Activated T-cell treated with anti-CD3 and anti-CD28 coated beads for 24 hours (primary cell): ENCODE measurements at places on chromosomes 2 and 18.

DNA sequence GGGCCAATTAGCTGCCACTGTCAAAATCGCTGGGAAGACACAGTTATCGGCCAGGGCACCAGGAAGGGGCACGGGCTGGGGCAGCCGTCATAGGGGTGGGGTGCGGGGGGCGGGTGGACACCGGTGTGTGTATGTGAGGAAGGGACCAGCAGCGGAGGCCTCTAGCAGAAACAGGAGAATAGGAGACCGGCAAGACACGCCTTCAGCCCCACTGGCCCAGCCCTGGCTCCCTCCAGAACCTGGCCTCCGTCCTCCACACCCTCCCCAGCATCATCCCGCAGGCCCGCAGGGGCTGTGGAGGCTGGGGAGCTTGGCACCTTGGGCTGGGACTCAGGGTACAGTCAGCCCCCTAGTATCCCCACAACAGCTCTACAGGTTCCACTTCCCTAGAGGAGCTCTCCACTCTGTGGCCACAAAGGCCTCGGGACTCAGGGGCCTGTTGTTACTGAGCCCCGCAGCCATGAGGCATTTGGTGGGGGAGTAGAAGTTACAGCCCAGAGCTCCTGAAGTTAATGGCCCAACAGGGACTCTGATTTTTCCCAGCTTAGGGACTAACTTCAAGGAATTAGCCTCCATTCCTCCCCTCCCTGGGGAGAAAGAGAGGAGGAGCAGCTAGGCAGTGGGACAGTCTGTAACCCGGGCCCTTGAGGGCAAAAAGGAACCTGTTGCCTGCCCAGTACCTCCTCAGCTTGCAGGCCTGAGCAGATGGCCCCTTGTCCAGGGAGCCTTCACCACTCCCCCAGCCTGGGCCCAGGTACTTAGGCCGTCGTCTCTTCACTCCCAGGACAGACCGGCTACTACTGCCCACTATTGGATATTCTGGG lies 19.9 kb downstream of the SH2D6 start:
- no peak for DNase-seq

DNA sequence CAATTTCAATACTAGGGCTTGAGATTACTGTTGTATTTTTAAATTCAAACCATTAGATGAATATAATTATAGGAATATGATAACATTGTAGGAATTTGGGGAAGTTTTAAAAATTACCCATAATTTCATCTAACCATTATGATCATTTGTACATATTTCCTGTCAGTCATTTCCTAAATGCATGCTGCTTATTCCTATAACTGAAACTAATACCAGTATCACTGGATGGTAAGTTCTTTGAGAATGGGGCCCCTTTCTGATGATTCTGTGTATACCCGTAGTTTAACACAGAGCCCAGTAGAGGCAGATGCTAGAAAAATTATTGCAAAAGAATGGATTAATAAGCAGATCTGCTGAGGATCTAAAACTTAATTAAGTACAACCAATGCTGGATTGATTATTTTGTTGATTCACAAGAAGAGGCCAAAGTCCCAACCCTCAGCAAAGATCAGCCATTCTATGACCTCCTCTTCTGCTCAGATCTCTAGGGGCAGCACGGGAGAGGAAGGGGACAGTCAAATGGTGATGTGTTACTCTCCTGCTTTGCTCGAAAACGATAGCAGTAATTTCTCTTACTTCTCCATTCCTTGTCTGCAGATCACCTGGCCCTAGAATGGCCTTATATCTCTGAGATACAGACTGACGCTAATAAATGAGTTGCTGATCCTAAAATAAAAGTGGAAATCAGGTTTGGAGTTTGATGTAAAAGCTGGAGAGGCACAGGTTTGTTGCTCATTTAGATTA lies 69.5 kb upstream of the PELI1 start:
- DNase-seq = no peak

GRCh38 chr2:1638281-1638860 lies 105.9 kb downstream of the PXDN start:
- no peak for DNase-seq

DNA sequence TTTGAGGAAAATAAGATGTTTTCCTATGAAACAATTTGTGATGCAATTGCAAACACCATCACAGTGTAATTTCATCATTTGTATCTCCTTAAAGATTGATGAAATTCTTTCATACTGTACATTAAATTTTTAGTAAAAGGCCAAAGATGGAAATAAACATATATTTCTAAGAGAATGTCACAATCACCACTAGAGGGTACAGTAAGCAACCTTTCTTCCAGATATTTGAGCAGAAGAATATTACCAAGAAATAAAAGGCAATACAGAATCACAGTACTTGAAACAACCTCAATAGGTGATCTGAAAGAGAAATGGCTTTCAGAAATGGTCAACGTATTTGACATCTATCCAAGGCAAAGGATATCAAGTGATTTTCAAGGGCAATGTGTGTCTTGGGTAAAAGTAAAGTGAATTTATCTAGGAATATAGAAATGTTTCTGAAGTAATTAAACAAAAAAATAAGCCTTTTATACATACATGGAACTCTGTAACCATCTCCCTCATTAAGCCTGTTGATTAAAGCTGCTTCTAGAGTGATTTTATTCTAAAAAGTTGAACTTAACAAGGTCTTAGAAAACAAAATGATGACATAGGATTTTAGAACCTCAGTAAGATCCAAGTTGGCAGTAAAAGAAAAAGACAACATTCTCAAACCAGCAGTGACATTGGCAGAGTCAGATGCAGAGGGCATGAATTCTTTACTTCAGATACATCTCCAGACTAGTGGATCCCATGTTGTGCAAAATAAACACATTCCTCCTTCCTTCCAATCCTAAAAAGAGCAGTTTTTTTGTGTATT lies 90.3 kb upstream of the SESTD1 start:
- DNase-seq = no peak

GRCh38 chr2:101770726-101771125 lies 73.2 kb downstream of the MAP4K4 start:
- DNase-seq = no peak

GRCh38 chr18:58161659-58162058 lies 117.6 kb downstream of the NEDD4L start:
- DNase-seq = no peak

GRCh38 chr18:35076135-35076924 lies 35.1 kb downstream of the MAPRE2 start:
- no peak for DNase-seq

DNA sequence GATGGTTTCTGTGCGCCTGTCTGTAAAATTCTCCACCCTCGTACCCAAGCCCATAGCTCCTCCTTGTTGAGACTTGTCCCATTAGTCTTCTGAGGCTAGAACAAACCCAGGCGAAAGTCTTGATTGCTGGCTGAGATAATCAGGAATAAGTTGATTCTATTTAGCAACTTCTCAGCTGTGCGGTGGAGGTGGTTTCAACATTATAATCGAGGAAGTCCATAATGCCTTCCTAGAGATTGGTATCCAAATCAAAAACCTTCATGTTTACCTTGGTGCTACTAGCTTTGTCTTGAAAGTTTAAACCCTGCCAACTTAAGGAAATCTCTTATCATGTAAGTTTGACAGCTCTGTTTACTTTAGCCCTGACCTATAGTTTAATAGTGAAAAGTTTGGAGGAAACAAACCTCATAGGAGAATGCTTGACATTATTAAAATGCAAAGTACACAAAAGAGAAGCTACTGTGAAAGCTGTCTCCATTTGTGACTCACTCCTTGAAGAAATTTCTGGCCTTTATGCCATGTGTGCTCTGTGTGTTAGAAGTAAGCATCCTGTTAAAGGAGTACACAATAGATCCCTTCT lies 36.6 kb upstream of the DSC1 start:
- no peak for DNase-seq

DNA sequence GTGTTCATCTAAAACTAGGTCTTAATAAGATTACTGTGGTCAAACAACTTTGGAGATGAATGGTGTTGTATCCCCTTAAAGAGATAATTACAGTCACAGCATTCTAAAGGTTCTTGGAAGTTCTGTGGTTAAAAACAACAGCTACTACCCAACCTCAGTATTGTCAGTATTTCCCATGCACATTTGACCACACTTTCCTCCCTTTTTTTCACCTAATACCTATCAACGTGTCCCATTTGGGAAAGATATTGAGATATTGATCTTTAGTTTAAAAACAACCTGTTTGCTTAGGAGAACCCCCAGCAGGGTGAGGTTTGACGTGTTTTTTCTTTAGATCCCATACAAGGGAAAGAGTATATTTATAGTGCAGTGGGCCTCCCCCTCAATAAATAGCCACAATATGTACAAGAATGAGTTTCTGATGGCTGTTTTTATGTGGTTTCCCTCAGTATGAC lies 65.6 kb downstream of the WDR7 start:
- DNase-seq = no peak

DNA sequence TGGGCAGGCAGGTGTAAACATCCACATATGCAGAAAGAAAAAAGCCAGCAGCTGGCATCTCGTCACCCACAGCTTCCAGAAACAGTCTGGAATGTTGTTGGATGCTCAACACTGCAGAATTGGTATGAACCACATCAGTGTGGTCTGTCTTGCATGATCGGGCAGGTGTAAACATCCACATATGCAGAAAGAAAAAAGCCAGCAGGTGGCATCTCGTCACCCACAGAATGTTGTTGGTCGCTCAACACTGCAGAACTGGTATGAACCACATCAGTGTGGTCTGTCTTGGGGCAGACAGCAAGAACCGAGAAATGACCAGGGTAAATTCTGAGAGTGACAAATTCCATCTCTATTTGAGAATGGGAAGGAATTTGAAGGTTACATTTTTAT lies 39.6 kb downstream of the DOCK10 start:
- DNase-seq = no peak

GRCh38 chr2:207258263-207258991 lies 92.7 kb upstream of the KLF7 start:
- DNase-seq = no peak

GRCh38 chr2:25385910-25386309 lies 44.2 kb upstream of the DNMT3A start:
- no peak for DNase-seq

DNA sequence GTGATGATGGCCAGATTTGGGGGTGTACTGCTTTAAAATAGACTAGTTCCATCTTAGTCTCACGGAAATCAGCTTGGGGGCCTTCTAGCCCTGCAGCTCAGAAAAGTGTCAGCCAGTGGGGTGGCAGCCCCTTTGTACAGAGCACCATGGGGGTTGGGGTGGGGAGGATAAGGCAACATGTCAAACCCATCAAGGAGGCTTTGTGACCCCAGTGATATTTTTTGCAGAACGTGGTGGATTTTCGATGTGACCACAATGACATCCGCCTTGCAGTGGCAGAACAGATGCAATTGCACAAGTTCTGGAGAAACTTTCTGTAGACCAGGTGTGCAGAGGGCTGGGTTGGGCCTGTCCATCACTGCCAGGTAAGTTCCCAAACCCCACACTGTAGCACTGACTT lies 3.0 kb upstream of the CD8A start:
- DNase-seq = no peak

DNA sequence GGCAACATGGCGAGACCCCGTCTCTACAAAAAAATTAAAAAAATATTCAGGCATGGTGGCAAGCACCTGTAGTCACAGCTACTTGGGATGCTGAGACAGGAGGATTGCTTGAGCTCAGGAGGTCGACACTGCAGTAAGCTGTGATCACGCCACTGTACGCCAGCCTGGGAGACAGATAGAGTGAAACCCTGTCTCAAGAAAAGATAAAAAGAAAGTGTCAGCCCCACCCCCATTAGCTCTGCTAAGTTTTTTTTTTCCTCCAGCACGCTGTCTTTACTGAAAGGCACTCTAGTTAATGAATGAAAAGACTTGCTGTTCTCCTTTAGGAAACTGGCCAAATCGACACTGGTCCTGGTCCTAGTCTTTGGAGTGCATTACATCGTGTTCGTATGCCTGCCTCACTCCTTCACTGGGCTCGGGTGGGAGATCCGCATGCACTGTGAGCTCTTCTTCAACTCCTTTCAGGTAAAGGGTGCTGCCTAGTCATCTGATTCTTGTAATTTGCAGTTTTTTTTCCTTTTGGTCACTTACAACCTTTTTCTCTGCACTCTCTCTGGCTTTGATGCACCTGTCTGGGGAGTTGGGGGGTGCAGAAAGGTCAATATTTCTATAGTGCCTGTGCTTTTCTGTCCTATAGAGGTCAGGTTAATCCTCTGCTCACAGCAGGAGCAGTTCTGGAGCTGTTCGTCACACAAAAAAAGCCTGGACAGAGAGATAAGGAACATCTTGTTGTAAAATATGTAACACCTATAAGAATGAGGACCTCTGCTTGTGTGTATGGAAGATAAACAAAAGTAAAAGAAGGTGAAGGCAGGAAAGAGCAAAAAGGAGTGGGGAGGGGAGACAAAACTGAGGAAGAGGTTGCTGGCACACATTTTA lies 82.3 kb downstream of the PTH2R start:
- no peak for DNase-seq

DNA sequence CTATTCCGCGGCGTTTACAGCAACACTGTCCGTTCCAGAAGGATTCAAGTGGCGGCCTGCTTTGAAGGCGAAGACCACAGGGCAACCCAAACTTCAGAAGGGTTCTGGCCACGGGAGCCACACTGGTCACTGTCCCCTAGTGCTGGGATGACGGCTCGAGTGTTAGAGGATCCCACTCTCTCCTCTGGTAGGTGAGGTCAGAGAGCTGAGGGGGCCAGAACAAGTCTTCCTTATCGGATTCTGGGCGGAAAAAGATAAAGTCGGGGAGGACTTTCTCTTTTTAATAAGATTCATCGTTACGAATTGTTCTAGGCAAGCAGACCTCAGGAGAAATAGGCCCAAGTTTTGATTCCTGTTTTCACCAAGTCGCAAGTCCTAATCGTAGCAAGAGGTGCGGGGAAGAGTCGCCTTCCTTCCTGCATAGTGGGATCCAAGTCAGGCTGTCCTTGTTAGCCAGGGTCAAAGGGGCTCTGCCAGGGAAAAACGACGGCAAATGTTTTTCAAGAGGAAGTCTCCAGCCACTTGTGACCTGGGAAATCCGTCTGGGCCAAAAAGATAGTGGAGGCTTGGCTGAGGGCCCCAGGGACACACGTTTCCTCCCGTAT lies 864 bp upstream of the MYL12A start:
- no peak for DNase-seq

GRCh38 chr2:226865273-226865672 lies 29.4 kb downstream of the RHBDD1 start:
- no peak for DNase-seq

DNA sequence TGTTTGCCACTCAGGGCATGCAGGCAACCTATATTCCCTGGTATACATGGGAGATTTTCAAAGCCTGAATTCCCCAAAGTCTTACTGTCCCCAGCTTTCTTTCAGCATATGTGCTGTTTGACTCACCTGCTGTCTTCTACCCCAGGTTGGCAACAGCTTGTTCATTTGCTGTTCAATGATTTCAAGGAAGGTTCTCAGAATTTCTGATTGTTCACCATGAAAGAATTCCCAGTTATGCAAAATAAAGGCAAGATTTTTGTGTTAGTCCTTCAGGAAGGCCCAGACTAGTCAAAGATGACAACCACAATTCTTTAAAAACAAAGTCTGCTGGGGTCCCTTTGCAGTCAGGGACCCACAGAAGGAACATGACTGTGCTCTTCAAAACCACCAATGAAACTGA lies 1057.8 kb upstream of the CDH2 start:
- no peak for DNase-seq

DNA sequence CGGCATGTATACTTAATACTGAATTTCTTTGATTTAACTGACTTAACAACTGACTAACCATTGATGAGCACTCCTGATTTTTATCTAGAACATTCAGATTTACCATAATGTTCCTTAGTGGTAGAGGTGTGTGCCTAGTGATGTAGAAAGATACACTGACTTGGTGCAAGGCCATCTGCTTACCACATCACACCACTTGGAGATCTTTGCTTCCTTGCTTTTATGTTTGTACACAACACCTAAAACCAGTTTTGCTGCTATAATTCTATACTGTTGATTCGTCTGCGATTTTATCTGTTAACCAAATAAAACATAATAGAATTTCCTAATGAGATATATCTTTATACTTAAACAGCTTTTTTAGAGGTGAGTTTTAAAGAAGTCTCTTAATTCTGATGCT lies 3.9 kb upstream of the FARP2 start:
- no peak for DNase-seq
